SIG-M5 (cell line): ENCODE measurements at places on chromosomes 16 and 17.

GRCh38 chr16:81319221-81319912 lies 4.6 kb downstream of the GAN start:
- no peak for DNase-seq

- no peak for DNase-seq
These were observed 43.6 kb downstream of the HOXB1 start for GRCh38 chr17:48487221-48487620.

DNA sequence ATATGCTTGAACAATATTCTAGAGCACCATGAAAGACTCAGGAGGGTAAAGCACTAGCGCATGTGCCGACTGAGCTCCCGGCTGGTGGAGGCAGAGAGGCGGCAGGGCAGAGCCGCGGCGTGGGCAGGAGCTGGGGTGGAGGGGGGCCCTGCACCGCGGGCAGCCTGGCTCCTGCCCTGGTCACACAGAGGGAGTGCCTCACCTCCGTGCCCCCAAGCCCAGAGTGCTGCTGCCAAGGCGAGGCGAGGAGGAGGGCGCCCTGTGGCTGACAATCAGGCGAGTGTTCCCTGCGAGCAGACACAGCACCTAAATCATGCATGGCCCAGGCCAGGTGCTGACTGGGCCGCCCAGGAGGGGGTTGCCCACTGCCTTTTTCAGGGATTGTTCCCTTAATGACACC lies 105.8 kb upstream of the TNRC6C start:
- no peak for DNase-seq

- no peak for DNase-seq
These were observed 384.9 kb downstream of the GRIN2A start for GRCh38 chr16:9797306-9797705.

GRCh38 chr16:27237219-27238015 lies 31.2 kb downstream of the NSMCE1 start:
- no peak for DNase-seq

- no peak for DNase-seq
These were observed 59.6 kb upstream of the MON1B start for GRCh38 chr16:77131398-77131797.

- no peak for DNase-seq
These were observed 97.6 kb upstream of the CBX4 start for GRCh38 chr17:79936641-79937381.

DNA sequence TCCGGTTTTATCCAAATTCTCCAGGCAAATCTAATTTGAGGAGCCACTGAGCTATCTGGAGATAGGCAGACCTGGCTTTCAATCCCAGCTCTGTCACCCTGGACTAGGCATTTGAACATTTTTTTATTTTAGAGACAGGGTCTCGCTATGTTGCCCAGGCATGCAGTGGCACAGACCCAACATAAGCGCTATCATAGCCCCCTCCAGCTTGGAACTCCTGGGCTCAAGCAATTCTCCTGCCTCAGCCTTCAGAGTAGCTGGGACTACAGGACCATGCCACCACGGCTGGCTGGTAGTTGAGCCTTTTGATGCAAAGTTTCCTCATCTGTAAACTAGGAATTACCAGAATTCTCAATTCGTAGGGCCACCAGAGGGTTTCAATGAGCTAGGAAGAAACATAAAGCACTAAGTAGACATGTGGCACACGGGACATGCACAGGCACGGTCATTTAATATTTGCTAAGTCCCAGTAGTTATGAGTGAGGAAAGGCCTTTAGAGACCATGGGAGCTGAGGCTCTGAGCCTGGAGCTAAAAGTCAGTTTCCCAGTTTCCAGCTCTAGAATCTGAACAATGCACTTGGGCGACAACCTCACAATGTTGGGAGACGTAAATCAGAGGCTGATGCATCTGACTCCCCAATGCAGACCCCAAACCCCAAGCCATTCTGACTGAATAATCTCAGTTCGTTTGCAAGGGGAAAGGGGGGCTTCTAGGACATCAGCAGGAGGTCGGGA lies 1.1 kb downstream of the ELOB start:
- no peak for DNase-seq

GRCh38 chr17:39536468-39536867 lies 71.3 kb downstream of the NEUROD2 start:
- no peak for DNase-seq

- no peak for DNase-seq
These were observed 14.2 kb downstream of the AXIN2 start for GRCh38 chr17:65547253-65547670.
